ENCODE measurements at places on chromosomes 4 and X. TPM values are rescaled to one million over a fixed set of nuclear protein-coding genes. Genes with fewer than 3 reads are reported as not detected.

GRCh38 chrX:26192204-26192603 lies at the start of gene MAGEB6:
MAGEB6 (plus strand) TSS chrX:26192440; CDS start chrX:26193847, 1,407 bp downstream.
- no peaks in the 10 kb centered on the region for H3K4me1 ChIP-seq
- H3K27ac ChIP-seq = no peak within 1 kb of the TSS
- H3K36me3 ChIP-seq = no peaks in the 10 kb centered on the region
- H3K27me3 ChIP-seq = no peaks in the 10 kb centered on the region
- H3K4me3 ChIP-seq = no peak within 1 kb of the TSS

DNA sequence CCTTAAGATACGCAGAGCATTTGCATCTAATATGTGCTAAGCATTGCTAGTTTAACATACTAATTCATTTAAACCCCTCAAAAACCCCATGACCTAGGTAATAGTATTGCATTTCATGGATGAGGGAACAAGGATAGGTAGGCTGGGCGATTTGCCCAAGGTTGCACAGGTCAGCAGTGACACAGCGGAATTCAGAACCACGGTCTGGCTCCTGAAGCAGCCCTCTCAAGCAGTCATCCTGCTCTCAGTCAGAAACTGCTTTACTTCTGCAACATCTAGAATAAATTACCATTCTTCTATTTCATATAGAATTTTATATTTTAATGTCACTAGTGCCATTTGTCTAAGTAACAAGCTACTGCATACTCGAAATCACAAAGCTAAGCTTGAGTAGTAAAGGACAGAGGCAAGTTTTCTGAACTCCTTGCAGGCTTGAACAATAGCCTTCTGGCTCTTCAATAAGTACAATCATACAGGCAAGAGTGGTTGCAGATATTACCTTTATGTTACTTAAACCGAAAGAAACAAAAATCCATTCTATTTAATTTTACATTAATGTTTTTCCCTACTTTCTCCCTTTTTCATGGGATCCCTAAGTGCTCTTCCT lies 555 bp upstream of the SPP1 start:
- H3K36me3 ChIP-seq = no peaks in the 10 kb centered on the region
- H3K4me1 ChIP-seq = no peaks in the 10 kb centered on the region
- no peak overlapping the region for H3K4me3 ChIP-seq
- no peak overlapping the region for H3K27ac ChIP-seq

- no peak overlapping the region for H3K27ac ChIP-seq
- DNase-seq = no peak
- H3K4me1 ChIP-seq = no peaks in the 10 kb centered on the region
These were observed 33.1 kb upstream of the SLC7A11 start for GRCh38 chr4:138275216-138275615.

- no peaks in the 10 kb centered on the region for H3K4me1 ChIP-seq
- no peaks in the 10 kb centered on the region for H3K36me3 ChIP-seq
- no peak for DNase-seq
- no peak overlapping the region for H3K4me3 ChIP-seq
- no peak overlapping the region for H3K27ac ChIP-seq
These were observed 40.4 kb downstream of the EFHC2 start for GRCh38 chrX:44303119-44303518.

DNA sequence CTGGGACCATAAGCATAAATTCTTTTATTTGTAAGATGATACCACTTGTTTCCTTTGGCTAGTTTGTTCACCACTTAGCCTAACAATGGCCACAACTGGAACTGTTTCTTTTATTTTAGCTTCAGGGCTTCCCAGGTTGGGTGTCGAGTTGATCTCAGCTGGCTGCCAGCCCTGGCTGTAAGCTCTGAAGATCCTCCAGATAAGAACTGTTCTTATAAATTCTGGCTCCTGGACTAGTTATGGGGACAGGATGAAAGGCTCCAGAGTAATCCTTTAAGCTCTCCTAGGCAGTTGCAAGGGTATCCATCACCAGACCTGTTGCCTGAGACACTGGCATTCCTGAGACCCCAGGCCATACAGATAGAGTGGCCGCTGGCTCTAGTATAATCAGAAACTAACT lies 129.4 kb upstream of the ACSL4 start:
- H3K36me3 ChIP-seq = no peaks in the 10 kb centered on the region
- H3K27ac ChIP-seq = no peak overlapping the region
- H3K4me1 ChIP-seq = peaks cover 4% of the 10 kb centered on the region

GRCh38 chrX:111581086-111581485 lies 69.6 kb downstream of the SERTM2 start:
- H3K27ac ChIP-seq = no peak overlapping the region
- H3K4me1 ChIP-seq = no peaks in the 10 kb centered on the region
- H3K4me3 ChIP-seq = no peak overlapping the region
- H3K27me3 ChIP-seq = no peaks in the 10 kb centered on the region
- no peak for DNase-seq
- H3K36me3 ChIP-seq = no peaks in the 10 kb centered on the region

DNA sequence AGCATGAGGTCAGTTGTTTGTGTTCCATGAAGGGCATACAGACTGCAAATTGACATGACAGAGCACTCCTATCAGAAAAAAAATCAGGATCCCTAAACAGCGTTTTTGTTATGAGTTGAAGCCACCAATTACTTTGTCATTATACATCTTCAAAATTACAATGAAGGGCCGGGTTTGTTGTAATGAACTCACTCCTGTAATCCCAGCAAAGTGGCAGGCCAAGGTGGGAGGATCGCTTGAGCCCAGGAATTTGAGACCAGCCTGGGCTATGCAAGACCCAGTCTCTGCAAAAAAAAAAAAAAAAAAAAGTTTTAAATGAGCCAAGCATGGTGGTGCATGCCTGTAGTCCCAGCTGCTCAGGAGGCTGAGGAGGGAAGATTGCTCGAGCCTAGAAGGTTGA lies 3.5 kb upstream of the DCTD start:
- no peak for DNase-seq
- H3K4me1 ChIP-seq = peaks cover 25% of the 10 kb centered on the region
- H3K27ac ChIP-seq = no peak overlapping the region
- H3K4me3 ChIP-seq = no peak overlapping the region

DNA sequence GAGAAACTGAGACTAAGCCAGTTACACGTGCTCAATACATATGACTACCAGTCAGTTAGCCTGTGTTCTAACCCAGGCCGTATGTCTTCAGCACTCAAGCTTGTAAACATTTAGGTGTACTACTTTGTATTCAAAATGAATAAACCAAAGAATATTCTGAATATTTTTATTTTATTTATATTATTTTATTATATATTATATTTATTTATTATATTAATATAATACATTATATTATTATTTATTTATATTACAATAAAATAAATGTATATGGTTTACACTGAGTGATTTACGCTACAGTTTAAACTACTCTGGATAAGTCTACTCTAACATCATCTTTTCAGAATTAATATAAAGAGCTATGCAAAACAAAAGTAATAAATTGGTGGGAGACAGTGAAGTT lies 691.5 kb downstream of the CENPC start:
- H3K27me3 ChIP-seq = no peaks in the 10 kb centered on the region
- no peak for DNase-seq
- H3K27ac ChIP-seq = no peak overlapping the region
- no peaks in the 10 kb centered on the region for H3K4me1 ChIP-seq
- H3K36me3 ChIP-seq = no peaks in the 10 kb centered on the region

- H3K4me1 ChIP-seq = no peaks in the 10 kb centered on the region
- no peaks in the 10 kb centered on the region for H3K27me3 ChIP-seq
- H3K4me3 ChIP-seq = no peak overlapping the region
- H3K27ac ChIP-seq = no peak overlapping the region
- H3K36me3 ChIP-seq = no peaks in the 10 kb centered on the region
- DNase-seq = no peak
These were observed 226.0 kb upstream of the MAB21L2 start for GRCh38 chr4:150355858-150356455.

DNA sequence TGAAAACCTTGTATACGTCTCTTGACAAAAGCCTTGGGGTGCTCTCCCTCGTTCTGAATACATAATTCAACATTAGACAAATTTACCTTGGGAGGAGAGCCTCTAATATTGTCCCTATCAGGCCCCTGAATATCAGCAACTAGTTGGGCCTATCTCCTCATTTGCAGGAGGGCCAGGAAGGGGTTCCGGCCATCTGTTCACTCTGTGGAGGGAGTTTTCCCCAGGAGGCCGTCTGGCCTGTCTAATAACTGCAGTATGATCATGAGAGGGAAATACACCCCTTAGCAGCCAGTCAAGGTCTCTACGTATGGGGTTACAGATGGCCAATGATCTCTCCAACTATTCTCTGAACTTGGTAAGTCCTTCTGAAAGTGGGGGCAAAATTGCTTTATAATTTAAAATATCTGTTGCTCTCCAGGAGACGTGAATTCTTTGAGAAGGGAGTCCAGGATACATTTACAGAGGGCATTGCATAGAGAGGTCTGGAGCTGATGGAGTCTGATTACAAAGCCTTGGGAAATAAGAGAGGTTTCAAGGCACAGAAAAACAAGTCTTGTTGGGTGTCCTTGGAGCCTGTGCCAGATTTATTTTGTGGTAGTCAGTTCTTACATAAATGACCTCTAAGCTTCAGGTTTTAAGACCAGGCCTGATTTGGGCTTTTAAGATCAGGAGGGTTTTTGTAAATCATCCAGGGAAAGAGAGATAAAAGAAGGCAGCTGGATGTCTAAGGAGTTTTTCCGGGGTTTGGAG lies 48.2 kb upstream of the UXT start:
- H3K4me3 ChIP-seq = no peak overlapping the region
- no peaks in the 10 kb centered on the region for H3K36me3 ChIP-seq
- DNase-seq = no peak
- no peaks in the 10 kb centered on the region for H3K27me3 ChIP-seq

DNA sequence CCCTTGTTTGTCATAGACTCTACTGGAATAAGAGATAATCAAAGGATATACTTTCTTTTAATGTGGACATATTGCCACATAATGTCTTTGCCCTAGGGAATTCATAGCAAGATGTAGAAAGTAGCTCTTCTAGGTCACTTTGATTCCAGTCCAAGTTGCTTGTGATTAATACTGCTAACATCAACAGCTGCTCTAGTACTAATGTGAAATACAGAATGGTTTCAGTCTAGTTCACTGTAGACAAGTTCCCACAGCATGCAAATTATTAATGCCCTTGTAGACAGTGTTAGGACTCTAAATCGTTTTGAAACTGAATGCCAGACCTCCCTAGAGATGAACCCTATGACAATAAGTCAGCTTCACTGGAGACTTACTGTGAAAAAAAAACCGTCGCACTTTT lies 494.6 kb upstream of the ATOH1 start:
- H3K4me3 ChIP-seq = no peak overlapping the region
- no peaks in the 10 kb centered on the region for H3K27me3 ChIP-seq
- H3K36me3 ChIP-seq = no peaks in the 10 kb centered on the region
- no peak for DNase-seq

GRCh38 chrX:154472685-154473632 lies 6.1 kb downstream of the LAGE3 start:
- no peak overlapping the region for H3K4me3 ChIP-seq
- DNase-seq = no peak
- peaks cover 20% of the 10 kb centered on the region for H3K36me3 ChIP-seq
- peaks cover under 1% of the 10 kb centered on the region for H3K4me1 ChIP-seq
- no peaks in the 10 kb centered on the region for H3K27me3 ChIP-seq
- H3K27ac ChIP-seq = no peak overlapping the region

DNA sequence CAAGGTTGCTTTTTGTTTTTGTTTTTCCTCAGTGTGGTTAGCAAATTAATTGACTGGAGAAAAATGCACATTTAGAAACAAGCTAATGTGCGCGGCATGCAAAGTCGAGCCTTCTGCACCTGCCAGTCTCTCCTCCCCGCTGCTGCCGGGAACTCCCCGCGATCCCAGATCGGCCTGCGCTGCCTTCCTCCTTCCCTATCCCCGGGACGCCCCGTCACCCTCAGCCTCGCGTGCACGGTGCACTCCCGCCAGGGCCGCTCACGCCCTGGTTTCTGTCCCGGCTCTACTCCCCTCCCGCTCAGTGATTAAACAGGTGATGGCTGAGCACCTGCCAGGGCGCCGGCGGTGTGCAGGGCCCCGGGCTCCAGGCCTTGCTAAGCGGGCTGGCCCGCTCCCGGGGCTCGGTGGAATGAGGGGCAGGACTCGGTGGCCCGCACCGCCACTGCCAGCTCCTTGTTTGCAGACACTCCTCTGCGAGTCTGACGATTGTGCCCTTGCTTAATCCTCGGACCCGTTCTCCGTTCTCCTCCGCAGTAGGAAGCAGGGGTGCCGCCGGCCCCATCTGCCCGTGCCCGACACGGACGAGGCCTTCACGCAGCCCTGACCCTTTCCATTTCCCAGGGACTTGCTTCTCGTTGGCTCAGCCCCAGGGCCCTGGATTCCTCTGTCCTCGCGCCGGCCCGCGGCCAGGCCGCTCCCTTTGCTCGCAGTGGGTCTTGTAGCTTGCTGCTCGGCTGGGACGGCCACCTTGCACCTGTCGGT lies 143.4 kb downstream of the TRIML1 start:
- H3K27me3 ChIP-seq = peaks cover 56% of the 10 kb centered on the region
- H3K36me3 ChIP-seq = no peaks in the 10 kb centered on the region
- DNase-seq = no peak

- no peak for DNase-seq
- H3K27me3 ChIP-seq = no peaks in the 10 kb centered on the region
- H3K4me1 ChIP-seq = no peaks in the 10 kb centered on the region
- H3K4me3 ChIP-seq = no peak overlapping the region
- H3K27ac ChIP-seq = no peak overlapping the region
These were observed 555.0 kb downstream of the MID1IP1 start for GRCh38 chrX:39356119-39356807.

DNA sequence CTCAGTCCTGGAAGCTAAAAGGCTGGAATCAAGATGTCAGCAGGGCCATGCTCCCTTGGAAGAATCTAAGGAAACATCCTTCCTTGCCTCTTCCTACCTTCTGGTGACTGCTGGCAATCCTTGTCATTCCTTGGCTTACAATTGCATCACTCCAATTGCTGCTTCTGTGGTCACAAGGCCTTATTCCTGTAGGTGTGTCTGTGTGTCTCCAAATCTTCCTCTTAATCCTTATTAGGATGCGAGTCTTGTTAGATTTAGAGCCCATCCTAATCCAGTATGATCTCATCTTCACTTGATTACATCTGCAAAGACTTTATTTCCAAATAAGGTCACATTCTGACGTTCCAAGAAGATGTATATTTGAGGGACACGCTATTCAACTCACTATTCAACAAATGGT lies 52.2 kb downstream of the SMIM20 start:
- H3K27me3 ChIP-seq = no peaks in the 10 kb centered on the region
- H3K4me3 ChIP-seq = no peak overlapping the region
- H3K27ac ChIP-seq = no peak overlapping the region
- no peaks in the 10 kb centered on the region for H3K36me3 ChIP-seq

GRCh38 chr4:147479376-147479775 lies 1.5 kb upstream of the EDNRA start:
- peak overlapping the region; percentile 87 for H3K27ac ChIP-seq
- no peak overlapping the region for H3K4me3 ChIP-seq
- DNase-seq = no peak
- no peaks in the 10 kb centered on the region for H3K36me3 ChIP-seq
- H3K4me1 ChIP-seq = peaks cover 25% of the 10 kb centered on the region
- peaks cover 29% of the 10 kb centered on the region for H3K27me3 ChIP-seq

TRMT2B gene
- 17.3 TPM for total RNA-seq

CDX4 gene
- total RNA-seq = not detected

SHOX gene
- not detected for total RNA-seq

SPANXB1 gene
- total RNA-seq = not detected

SSX2B gene
- total RNA-seq = not detected

VCX3B gene
- total RNA-seq = not detected

SLC35A2 gene
- 10.4 TPM for total RNA-seq

DCAF12L1 gene
- not detected for total RNA-seq

POF1B gene
- total RNA-seq = 4.7 TPM

ZNF157 gene
- total RNA-seq = not detected

HELT gene
- total RNA-seq = not detected
